Bronchial epithelial cell (primary cell): ENCODE measurements at places on chromosomes 16 and 17. TPM values are rescaled to one million over a fixed set of nuclear protein-coding genes. Genes with fewer than 3 reads are reported as not detected.

The VPS9D1 gene
- 3.4 and 4.6 TPM in 2 replicates for total RNA-seq

The P2RX1 gene
- not detected in 2 replicates for total RNA-seq

The SOST gene
- total RNA-seq: not detected in 2 replicates

The KRTAP1-5 gene
- total RNA-seq: not detected in 2 replicates

The FBXL16 gene
- 0.53 and 0.64 TPM in 2 replicates for total RNA-seq

The NTN1 gene
- under 0.01 and 0.51 TPM in 2 replicates for total RNA-seq

The HBA1 gene
- not detected in 2 replicates for total RNA-seq

The HOXB8 gene
- total RNA-seq: not detected in 2 replicates

The TRPV2 gene
- total RNA-seq: under 0.01 and 0.26 TPM in 2 replicates

The ARHGAP44 gene
- total RNA-seq: 0.79 and 1.7 TPM in 2 replicates

The GALNS gene
- total RNA-seq: 15.5 and 16.3 TPM in 2 replicates

The SLC47A1 gene
- total RNA-seq: 1.3 and 1.6 TPM in 2 replicates

The SSTR5 gene
- not detected in 2 replicates for total RNA-seq

The EEF2K gene
- total RNA-seq: 4.2 and 6.3 TPM in 2 replicates

The PRDM7 gene
- total RNA-seq: not detected in 2 replicates

The MT3 gene
- total RNA-seq: not detected in 2 replicates

The SLC35G6 gene
- not detected in 2 replicates for total RNA-seq

The RNFT1 gene
- total RNA-seq: 8.4 and 17.0 TPM in 2 replicates

The PRR29 gene
- total RNA-seq: not detected in 2 replicates

The GUCY2D gene
- 0.13 TPM in 1 of 2 replicates, not detected in the other for total RNA-seq

The FAM117A gene
- total RNA-seq: 0.53 and 1.9 TPM in 2 replicates

The WNT9B gene
- total RNA-seq: not detected in 2 replicates

The YBX2 gene
- total RNA-seq: 0.26 and 1.0 TPM in 2 replicates

The THUMPD1 gene
- total RNA-seq: 82.8 and 105 TPM in 2 replicates

The ADAM11 gene
- 0.13 and 0.53 TPM in 2 replicates for total RNA-seq

The SLC39A11 gene
- total RNA-seq: 23.4 and 24.8 TPM in 2 replicates

The KRT20 gene
- total RNA-seq: not detected in 2 replicates

The ALOX15B gene
- 5.8 and 20.6 TPM in 2 replicates for total RNA-seq

The OSGIN1 gene
- total RNA-seq: 1.1 and 1.8 TPM in 2 replicates

The CSH1 gene
- total RNA-seq: not detected in 2 replicates

The MFSD6L gene
- 0.13 TPM in 1 of 2 replicates, not detected in the other for total RNA-seq

The KRT28 gene
- not detected in 2 replicates for total RNA-seq

The CRISPLD2 gene
- total RNA-seq: 0.26 and 0.53 TPM in 2 replicates

The RCVRN gene
- not detected in 2 replicates for total RNA-seq

The CDRT15 gene
- total RNA-seq: not detected in 2 replicates

The CD300H gene
- not detected in 2 replicates for total RNA-seq

The TRIM25 gene
- total RNA-seq: 35.5 and 54.4 TPM in 2 replicates

The CCL14 gene
- not detected in 2 replicates for total RNA-seq

The KRT40 gene
- total RNA-seq: 0.13 TPM in 1 of 2 replicates, not detected in the other

The KRT33B gene
- total RNA-seq: 0.79 and 1.7 TPM in 2 replicates

The LHX1 gene
- not detected in 2 replicates for total RNA-seq

The TEKT1 gene
- total RNA-seq: not detected in 2 replicates

The MT1H gene
- not detected in 2 replicates for total RNA-seq

The SALL1 gene
- total RNA-seq: not detected in 2 replicates

The SLC35G3 gene
- total RNA-seq: not detected in 2 replicates

The MYO15B gene
- total RNA-seq: 1.6 and 3.6 TPM in 2 replicates

The GJD3 gene
- total RNA-seq: 0.13 and 0.53 TPM in 2 replicates

The KRTAP16-1 gene
- not detected in 2 replicates for total RNA-seq

The C1QL1 gene
- not detected in 2 replicates for total RNA-seq

The FOXJ1 gene
- total RNA-seq: not detected in 2 replicates

The NOTUM gene
- total RNA-seq: 0.13 TPM in 1 of 2 replicates, not detected in the other

The BAIAP3 gene
- total RNA-seq: 0.26 and 0.51 TPM in 2 replicates

The CMTM1 gene
- 0.26 and 0.38 TPM in 2 replicates for total RNA-seq

The TP53TG3B gene
- total RNA-seq: not detected in 2 replicates
